Head of caudate nucleus (tissue), 42 donors: ENCODE measurements at places on chromosomes 1 and 21.

DNA sequence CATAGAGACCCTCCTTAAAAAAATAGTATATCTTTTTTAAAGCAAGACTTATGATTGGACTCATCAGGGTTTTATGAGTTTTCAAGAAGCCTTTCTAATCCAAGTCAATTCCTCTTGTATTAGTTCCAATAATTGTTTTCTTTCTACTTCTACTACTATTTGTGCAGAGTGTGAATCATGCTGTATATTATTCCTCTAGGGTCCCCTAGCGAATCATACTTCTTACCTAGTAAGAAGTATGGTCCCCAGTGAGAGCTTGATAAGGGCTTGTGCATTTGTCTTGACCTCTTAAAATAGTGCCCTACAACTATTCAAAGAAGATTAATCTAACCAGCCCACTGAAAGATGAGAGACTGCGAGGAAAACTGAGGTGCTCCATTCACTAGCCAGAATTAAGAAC, 715.7 kb upstream of the ZP4 start:
- DNase-seq: no peak

- no peak for DNase-seq
Observed at GRCh38 chr1:230392920-230393521, 33.1 kb downstream of the PGBD5 start.

GRCh38 chr1:36657826-36658225, 175.1 kb upstream of the CSF3R start:
- DNase-seq: peak; percentile 38

- DNase-seq: no peak
Observed at GRCh38 chr21:37076087-37076850, 3.2 kb downstream of the TTC3 start.

GRCh38 chr1:188715566-188715965, 1762.1 kb downstream of the BRINP3 start:
- DNase-seq: no peak

DNA sequence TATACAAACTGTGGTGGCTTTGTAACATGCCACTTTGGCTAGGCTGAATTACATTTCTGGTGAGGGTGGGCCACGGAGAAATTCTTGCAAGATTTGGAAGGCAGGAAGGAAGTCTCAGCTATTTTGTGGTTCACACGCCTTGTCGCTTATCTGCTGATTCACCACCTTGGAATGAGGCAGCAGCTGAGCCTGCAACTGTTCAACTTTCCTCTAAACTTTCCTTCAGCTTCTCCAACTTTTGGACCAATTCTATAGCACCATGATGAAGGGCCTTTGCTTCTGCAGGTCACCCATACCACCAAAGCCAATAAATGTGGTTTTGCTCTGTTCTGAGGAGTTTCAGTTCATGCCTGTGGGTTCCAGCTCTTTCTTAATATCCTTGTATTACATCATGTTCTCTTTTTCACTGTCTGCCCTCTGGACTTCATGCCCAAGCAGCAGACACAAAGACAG, 337.6 kb upstream of the SNX7 start:
- DNase-seq: no peak

- peak; percentile 73 for DNase-seq
Observed at GRCh38 chr1:154846565-154847442, 23.3 kb downstream of the KCNN3 start.

DNA sequence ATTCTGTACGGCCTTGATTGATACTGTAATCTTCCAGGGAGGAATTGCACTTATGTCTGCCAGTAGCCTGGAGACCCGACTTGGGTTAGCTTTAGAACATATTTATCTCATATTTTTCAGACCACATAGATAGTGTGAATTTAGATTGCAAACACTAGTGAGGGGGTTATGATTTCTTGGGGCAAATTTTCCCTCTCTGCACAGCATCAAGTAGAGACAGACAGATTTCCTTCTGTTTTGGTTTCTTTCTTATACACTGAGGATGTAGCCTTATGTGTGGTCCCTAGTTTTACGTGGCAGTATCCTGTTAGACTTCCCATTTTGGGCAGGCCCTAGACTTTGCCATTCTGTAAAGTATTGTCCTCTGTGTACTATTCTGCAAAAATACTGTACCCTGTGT, 29.0 kb downstream of the SOAT1 start:
- DNase-seq: no peak

- no peak for DNase-seq
Observed at GRCh38 chr1:225253173-225253572, 174.7 kb downstream of the LBR start.

DNA sequence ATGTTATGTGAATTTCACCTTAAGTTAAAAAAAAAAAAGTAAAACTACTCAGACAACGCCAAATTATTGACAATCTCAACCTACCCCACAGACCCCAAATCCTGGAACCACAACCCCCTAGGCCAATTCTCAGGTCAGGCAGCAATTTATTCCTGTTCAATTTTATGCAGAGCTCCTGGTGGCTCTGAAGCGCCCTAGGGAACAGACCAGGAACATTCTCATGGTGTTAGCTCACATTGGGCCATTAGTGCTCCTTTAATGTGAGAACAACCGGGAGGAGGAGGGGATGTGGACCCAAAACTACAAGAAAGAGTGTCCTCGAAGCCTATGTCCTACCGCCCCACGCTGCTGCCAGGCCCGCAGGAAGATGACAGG, 403 bp upstream of the PSEN2 start:
- DNase-seq: no peak

DNA sequence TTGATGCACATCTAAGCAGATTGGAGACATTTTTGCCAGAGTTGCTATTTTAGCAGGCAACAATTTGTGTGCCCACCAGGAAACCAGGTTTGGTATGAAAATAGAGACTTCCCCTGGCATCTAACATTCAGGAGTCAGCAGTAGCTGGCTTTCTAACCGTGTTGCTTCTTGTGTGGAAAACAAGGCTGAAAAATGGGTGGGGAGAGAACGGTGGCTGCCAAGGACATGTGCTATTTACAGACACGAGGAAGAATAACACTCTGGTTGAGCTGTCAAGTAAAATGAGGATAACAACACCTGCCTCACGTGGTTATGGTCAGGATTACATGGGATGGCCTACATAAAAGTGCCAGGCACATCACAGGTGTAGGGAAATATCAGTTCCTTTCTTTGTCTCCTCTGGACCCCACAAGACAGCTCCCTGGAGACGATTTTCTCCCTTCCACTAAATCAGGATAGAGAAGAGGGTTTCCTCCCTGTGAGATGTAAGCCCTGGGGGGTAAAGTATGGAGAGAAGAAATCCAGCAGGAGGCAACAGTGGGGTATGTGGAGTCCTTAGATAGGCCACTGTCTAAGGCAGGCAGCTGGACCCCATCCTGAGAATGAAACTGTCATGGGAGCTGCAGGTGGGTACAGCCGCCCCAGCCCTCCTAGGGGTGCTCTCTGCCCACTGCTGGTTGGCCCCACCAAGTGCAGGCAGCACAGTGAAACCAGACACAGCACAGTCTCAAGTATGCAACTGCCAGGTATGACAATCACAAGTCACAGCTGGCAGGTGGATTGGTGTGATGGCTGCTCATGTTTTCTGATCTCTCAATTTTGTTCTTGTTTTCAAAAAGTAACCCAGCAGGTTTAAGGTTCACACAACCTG, 80.3 kb downstream of the TENT5C start:
- no peak for DNase-seq

DNA sequence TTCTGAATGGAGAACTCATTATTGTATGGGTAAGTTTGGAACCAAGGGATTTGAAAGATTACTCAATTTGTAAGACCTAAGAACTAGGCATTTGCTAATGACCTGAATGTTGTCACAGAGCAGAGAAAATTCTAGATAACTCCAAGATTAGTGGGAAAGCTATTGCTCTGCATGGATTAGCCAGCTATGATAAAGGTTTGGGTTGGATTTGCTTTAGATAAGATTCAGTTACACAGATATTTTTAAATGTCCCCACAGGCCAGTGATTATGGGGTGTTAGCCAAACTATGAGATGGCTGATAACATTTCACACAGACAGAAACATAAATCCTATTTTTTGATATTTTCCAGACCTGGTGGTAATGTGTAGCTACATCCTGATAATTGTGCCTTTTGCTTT, 88.2 kb downstream of the NTPCR start:
- DNase-seq: no peak

- no peak for DNase-seq
Observed at GRCh38 chr1:216498277-216498676, 75.0 kb upstream of the USH2A start.

GRCh38 chr1:151715726-151716404, 738 bp downstream of the CELF3 start:
- no peak for DNase-seq

GRCh38 chr1:161082483-161082882, 6.9 kb downstream of the NECTIN4 start:
- DNase-seq: no peak

GRCh38 chr1:46020010-46020409, 112.4 kb downstream of the PIK3R3 start:
- no peak for DNase-seq

DNA sequence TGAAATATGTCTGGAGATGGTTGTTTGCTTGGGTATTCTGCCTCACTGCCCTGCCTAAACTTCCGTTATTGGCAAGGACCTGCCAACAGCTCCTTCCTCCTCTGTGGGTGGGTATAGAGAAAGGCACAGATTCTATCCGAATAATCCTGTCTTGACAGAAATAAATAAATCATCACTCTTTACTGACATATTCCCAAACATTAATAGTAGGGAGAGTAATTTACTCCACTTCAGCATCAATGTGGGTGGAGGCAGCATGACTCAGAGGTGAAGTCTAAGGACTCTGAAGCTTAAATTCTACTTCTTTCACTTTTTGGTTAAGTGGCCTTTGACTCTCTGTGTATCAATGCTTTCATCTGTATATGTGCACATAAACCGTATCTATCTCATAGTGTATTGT, 2.9 kb downstream of the CD84 start:
- no peak for DNase-seq

DNA sequence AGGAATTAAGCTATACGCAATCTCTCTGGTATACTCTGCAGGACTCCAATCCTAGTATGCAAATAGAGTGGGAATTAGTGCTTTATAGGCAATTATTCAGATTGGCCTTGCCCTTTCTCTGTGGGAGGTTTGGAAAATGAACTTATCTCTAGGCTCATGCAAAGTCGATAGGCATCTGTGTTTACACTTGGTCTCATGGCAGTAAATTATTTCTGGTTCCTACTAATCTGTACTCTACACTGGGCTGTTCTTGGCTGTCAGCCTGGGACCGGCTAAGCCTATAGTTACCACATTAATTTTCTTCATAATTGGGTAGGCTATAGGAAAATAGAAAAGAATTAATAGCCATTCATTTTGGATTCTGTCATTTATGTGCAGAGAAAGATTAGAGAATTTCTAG, 544.6 kb downstream of the AMY1C start:
- no peak for DNase-seq

- no peak for DNase-seq
Observed at GRCh38 chr21:32308696-32309095, 10.0 kb downstream of the MRAP start.

DNA sequence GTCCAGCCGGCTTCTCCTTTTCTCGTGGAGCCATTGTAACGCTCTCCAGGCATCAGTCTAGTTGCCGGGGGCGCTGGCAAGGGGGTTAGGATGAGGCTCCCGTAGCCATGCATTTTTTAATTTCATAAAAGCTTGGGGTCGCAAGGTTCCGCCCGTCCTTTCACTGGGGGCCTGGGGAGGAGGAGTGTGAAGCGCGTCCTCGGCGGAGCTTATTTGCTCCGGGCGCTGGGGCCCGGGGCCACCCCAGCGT, 1.6 kb downstream of the ADGRL2 start:
- DNase-seq: no peak

DNA sequence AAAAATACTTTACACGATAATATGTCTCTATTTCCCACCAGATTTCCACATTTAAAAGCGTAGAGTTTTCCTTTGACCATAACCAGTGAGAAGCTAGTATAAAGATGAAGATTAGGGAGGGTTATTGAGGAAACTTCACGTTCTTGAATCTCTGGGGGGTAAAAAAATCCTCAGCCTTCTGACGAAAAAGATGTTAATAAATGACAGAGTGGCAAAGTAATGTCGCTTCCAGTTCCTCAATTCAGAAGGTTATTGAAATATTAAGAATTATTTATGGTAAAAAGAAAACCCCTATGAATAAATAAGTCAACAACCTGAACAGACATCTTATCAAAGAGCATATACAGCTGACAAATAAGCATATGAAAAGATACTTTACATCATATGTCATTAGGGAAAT, 241.0 kb downstream of the GPATCH2 start:
- no peak for DNase-seq

GRCh38 chr1:78184460-78185072, 138.8 kb downstream of the GIPC2 start:
- no peak for DNase-seq

GRCh38 chr21:44304877-44305293, 5.0 kb downstream of the PFKL start:
- DNase-seq: peak; percentile 75

DNA sequence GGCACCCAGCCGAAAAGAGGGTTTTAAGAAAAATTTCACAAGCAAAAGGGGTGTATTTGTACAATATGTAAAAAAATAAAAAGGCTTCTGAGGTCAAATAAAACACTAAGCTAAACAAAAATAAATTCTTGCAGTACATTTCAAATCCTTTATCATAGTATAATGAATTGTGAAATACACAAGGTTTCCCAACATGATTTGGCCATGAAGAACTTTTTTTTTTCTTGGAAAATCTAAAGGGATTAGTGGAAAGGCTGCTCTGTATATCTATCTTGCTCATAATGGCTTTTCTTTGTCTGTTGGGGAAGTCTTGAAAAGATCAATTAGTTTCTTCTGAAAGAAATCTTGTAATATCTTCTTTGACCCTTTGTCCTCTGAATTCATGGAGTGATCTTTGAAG, 593.4 kb downstream of the PLPP3 start:
- no peak for DNase-seq
